GF-D8 (cell line): ENCODE measurements at places on chromosomes 6 and 20.
A peak's percentile ranks its signal among the peaks of the same experiment; 100 is the strongest.

- DNase-seq, result no peak
Measured at GRCh38 chr6:35214869-35215664, 1.3 kb downstream of the SCUBE3 start.

GRCh38 chr6:8830794-8831193 lies 395.4 kb upstream of the SLC35B3 start:
- no peak for DNase-seq

DNA sequence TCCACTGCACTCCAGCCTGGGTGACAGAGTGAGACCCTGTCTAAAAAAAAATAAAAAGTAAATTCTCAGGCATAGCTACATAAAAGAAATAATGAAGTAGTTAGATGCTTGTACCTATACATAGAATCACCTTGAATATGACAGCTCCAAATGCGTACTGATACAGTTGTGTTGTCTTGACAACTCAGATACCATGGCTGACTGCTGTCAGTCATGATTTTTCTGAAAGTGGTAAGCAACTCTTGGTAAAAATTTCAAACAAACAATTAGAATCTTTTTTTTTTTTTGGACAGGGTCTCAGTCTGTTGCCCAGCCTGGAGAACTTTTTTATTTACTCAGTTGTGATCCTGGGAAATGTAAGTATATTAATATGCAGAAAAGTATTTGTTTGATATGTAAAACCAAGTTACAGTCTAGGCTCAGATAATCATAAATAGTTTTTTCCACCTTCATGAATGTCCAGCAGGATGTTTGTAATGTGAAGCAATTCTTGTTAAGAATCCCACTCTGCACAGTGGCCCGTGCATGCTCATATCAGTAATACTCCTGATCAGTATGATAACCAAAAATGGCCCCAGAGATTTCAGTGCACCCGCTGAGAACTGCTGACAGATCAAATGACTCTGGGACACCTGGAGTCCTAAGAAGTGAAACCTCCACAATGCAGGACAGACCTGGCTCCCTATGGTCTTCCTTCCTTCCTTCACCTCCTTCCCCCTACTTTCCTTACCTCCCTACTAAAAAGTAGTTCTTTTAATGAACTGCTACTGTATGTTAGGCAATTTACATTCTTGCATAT lies 14.0 kb upstream of the MAPK13 start:
- no peak for DNase-seq

- no peak for DNase-seq
Measured at GRCh38 chr6:150129616-150130505, 13.0 kb upstream of the PPP1R14C start.

DNA sequence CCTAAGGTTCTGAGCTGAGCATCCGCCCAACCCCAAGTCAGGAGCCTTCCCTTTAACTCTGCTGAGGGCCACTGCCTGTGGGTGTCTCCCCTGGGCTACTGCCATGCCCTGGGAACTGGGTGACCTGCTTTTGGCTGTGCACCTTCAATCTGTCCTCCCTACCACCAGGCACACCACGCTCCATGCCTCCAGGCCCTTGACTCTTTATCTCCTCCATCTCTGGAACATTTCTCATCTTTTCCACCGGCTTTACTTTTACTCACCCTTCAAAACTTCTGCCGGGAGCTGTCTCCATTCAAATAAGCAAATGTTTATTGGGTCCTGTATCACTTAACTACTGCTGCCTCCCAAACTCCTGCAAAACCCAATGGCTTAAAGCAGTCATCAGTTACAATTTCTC lies 83.3 kb upstream of the NHSL1 start:
- DNase-seq, result no peak

DNA sequence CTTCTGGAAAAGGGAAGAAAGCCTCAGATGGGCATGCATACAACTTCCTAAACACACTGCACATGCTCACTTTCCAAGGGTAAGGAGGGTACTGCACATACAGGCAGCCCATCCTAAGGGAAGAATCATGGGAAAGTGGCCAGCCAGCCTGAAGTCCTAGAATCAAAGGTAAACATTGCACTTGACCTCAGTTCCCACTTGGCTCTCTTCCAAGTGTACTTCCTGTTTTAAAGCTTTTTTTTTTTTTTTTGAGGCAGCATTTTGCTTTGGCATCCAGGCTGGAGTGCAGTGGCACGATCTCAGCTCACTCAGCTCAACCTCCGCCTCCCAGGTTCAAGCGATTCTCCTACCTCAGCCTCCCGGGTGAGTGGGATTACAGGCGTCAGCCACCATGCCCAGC lies 225.3 kb upstream of the EPHA7 start:
- DNase-seq, result no peak

DNA sequence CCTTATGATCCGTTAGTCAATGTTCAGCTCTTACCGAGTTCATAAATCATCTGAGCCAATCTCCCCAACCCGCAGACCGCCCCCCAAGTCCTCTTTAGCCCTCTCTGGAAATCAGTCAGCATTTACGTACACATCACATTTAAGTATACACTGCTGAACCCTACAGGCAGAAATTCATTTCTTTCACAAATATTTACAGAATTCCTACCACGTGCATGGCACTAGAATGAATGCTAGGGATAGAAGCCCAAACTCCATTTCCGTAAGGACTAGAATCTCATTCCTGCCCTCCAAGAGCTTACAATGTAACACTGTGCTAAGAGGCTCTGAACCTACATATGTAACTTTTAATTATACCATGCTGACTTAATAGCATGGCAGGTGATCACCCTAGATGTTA lies 1.8 kb downstream of the OSER1 start:
- DNase-seq, result no peak

DNA sequence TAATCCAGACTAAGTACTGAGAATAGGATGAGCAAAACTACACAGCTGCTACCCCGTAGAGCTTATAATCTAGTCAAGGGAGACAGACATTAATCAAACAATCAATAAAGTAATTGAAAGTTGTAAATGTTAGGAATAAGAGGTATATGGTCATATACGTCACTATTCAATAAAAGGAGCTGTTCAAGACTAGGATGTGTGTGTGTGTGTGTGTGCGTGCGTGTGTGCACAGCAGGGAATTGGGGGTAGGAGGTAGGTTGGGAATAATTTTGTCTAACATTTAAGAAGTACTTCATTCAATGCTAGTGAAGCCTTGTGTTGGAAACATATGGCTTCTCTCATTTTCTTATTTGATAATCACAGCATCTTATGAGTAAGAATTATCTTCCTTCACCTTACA lies 41.8 kb downstream of the SESN1 start:
- no peak for DNase-seq

- no peak for DNase-seq
Measured at GRCh38 chr6:112289038-112289566, 34.7 kb upstream of the LAMA4 start.

GRCh38 chr20:56579301-56579710 lies 46.3 kb downstream of the FAM209B start:
- DNase-seq, result no peak

- DNase-seq, result no peak
Measured at GRCh38 chr6:30019819-30020218, 41.2 kb upstream of the POLR1H start.

DNA sequence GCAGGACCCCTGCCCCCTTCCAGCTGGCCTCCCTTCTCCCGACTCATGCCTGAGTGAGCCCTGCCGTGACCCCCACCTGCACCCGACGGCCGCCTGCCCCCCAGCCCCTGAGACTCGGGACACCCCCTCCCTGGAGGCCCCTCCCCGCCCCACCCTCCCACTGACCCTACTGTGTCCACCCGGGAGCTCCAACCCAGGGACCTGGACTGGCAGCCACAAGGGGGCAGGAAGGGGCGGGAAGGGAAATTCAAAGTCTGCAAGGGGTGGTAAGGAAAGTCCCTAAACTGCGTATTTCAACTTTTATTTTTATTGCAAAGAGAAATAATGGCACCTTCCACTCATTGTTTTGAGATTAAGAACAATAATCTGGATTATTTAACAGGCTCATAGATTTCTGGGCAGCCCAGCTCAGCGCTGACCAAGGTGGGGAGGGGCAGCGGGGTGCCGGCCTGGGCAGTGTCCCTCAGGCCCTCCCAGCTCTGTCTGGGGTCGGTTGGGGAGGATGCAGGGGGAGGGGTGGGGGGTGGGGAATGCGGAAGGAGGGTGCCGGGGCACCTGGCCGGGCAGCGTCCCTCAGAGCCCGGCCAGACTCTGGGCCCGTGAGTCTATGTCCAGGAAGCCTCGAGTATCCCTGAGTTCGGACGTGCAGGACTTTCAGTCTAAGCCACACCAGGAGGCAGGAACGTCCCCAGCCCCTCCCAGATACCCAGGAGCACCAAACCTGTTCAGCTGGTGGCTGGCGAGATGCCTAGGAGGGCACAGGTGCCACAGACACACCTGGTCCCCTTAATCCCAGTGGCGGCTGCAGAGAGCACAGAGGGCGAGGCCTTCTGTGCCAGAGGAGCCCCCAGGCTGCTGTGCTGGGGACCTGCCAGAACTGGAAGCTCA lies 1.3 kb upstream of the PTK6 start:
- no peak for DNase-seq

- peak; percentile 23 for DNase-seq
Measured at GRCh38 chr6:44122801-44123200, 4.5 kb downstream of the MRPL14 start.

- no peak for DNase-seq
Measured at GRCh38 chr6:70396796-70397729, 16.2 kb upstream of the FAM135A start.
